ENCODE measurements at places on chromosomes 11 and 22.

- no peak for DNase-seq
Measured at GRCh38 chr11:69401715-69402114, 79.7 kb upstream of the LINC01488 start.

- no peak for DNase-seq
Measured at GRCh38 chr11:29328961-29329441, 687.8 kb downstream of the KCNA4 start.

GRCh38 chr11:76636826-76637460, 33.6 kb downstream of the LRRC32 start:
- DNase-seq, result no peak

DNA sequence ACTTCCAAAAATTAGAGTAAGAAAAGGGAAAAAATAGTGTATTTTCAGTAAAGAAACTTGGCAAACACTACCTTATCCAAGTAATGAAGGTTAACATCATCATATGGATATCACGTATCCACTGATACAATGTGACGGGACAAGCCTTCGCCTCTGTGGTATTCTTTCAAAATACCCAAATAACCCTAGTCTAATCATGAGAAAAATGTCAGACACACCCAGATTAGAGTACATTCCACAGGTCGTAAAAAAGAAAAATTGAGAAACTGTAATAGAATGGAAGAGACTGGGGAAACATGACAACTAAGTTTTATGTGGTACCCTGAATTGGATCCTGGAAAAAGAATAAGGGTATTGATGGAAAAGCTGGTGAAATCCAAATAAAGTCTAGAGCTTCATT, 48.9 kb downstream of the NARS2 start:
- no peak for DNase-seq

DNA sequence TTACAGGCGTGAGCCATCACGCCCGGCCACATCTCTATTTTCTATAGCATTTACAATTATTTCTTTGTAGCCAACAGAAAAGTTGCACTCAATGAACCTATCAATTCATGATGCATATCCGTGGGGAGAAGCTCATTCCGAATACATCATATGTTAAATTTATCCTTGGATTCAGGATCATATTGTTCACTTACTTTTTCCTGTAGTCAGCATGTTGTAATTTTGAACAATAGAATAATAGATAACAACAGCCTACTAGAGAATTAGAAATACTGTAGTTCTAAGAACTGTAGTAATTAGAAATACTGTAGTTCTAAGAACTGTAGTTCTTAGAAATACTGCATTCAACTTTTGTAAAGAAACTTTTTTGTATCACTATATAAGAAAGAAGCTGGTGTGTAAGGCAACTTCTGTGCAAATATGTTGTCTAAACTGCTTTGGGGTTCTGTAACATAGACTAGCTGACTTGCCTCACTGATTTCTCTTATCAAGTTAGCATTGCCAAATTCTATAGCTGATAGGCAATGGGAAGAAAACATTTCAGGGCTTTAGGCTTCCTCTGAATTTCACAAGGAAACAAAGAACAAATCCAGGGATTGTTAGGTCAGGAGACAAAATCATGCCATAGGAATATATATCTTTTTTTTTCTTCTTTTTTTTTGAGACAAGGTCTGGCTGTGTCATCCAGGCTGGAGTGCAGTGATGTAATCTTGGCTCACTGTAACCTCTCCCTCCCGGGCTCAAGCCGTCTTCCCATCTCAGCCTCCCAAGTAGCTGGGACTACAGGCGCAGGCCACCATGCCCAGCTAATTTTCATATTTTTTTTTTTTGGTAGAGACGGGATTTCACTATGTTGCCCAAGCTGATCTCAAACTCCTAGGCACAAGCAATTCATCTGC, 91.9 kb downstream of the CSTPP1 start:
- no peak for DNase-seq

DNA sequence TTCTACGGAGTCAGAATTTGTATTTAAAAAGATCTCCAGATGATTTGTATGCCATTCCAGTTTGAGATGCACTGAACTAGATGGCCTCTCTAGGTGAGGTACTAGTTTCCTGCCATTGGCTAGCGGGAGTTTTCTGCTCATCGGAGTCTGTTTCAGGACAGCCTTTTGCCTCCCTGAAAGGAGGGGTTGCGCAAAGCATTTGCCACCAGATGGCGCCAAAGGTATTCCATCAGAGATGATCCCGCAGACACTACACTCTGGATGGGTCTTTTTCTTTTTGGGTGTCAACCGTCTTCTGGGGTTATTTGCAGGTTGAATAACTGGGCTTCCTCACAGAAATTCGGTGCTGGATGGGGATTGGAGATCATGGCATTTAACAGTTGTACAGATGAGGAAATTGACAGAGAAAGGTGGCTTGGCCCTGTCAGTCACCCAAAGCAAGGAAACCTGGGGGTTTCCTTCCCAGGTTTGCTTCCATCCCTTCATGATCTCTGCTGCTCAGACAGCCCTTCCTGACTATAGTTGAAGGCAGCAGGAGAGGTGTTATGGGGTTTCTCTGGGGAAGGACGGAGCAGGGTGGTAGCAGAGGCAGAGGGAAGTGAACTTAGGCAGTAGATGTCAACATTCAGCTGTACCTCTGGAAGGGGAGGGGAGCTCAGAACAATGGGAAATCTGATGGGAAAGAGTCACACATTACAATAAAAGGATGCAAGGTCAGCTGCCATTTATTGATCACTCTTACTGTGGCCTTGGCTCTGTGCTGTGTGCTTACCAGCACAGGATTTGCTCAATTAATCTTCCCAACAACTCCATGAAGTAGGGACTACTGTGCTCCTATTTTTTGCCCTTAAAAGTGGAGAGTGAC, 81.6 kb downstream of the CCDC81 start:
- DNase-seq, result peak; percentile 45

DNA sequence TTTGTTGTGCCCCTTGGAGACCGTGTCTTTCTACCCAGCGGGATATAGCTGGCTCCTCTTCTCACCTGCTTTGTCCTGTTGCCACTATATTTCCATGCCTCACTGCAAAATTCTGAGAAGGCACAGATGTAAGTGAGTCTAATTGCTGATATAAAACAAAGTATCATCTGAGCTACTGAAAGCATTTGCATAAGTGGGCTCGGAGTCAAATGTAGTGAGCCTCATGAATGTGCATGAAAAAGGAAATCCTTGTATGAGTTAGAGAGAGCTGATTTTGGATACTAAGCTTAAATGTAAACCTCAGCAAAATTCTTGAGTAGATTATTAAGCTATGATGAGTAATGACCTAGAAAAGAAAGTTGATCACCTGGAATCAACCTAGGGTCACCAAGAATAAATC, 13.9 kb downstream of the OVCH2 start:
- DNase-seq, result no peak

- DNase-seq, result no peak
Measured at GRCh38 chr22:21709688-21710087, 25.9 kb downstream of the YPEL1 start.

DNA sequence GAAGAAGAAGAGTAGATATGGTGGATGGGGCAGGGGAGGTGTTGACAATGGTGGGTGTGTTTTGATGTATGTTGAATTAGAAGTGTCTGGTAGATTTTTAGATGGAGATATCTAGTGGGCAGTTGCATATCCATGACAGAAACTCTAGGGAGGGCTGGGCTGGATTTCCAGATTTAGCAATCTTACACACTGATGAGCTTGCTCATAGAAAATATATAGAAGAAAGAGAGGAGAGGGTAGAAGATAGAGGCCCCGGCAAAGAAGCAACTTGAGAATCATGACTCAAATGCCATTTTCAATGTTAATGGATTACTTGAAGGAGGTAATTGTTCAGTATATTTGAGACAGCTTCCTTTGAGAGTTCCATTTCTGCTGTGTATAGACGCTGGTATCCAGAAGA, 8.2 kb downstream of the REXO2 start:
- DNase-seq, result no peak

- no peak for DNase-seq
Measured at GRCh38 chr22:40314041-40314440, 32.3 kb upstream of the ADSL start.

GRCh38 chr11:65491614-65492386, 7.0 kb upstream of the MALAT1 start:
- peak; percentile 100 for DNase-seq

- no peak for DNase-seq
Measured at GRCh38 chr22:39383841-39384625, 15.5 kb upstream of the TAB1 start.

- no peak for DNase-seq
Measured at GRCh38 chr11:92070026-92070889, 154.4 kb upstream of the FAT3 start.

DNA sequence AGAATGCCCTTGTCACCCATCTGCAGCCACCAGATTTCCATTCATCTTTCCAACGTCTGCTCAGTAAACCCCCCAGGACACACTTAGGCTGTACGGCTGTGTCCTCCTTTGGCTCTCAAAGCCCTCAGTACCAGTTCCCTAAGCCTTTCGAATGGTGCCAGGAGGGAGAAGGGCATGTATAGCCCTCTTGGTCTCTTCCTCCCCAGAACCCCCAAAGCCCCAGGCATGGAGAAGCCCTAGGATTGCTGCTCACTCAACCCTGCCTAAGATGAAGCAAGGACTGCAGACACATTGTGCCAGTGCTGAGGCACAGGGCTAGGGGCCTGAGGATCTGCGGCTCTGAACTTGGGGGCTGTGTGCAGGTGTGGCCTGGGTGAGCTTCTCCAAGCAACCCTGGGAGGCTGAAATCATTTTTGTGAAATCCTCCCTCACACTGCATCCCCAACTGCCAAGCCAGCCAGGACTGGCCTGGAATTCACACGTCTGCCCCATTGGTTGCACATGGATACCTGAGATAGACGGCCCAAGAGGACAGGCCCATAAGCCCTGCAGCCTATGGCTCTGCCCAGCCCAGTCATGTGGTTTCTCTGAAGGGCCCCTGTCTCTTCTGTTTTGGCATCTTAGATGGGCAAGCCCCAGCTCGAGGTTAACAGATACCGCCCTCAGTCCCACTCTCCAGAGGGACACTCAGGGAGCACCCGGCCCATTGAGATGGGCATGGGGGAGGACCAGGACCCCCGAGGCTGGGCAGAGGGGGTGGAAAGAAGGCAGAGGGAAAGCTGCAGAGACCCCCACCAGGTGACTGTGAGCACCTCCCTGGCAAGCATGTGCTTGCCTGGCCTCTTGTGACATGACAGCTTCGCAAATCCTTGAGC, 34.0 kb downstream of the KCNQ1OT1 start:
- DNase-seq, result no peak

DNA sequence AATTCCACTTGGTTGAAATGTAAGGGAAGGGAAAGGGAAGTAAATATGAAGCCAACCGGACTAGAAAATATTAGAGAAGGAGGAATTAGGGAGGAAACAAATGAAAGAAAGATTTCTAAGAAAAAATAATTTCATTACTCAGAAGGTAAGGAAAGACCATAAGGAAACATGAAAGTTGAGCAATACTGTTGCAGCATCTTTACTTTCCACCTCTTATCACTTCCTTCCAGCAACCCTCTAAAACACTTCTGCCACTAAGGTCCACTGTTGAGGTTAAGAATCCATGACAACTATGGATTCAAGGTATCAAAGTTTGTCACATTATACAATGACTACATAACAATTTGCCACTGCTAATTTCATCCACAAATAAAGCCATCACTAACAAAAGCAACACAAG, 308.6 kb downstream of the DLG2 start:
- DNase-seq, result no peak

GRCh38 chr22:25621986-25622385, 57.5 kb downstream of the GRK3 start:
- DNase-seq, result no peak

GRCh38 chr11:45087900-45088160, 58.6 kb upstream of the PRDM11 start:
- no peak for DNase-seq
